ENCODE measurements at places on chromosomes 3 and 15.

DNA sequence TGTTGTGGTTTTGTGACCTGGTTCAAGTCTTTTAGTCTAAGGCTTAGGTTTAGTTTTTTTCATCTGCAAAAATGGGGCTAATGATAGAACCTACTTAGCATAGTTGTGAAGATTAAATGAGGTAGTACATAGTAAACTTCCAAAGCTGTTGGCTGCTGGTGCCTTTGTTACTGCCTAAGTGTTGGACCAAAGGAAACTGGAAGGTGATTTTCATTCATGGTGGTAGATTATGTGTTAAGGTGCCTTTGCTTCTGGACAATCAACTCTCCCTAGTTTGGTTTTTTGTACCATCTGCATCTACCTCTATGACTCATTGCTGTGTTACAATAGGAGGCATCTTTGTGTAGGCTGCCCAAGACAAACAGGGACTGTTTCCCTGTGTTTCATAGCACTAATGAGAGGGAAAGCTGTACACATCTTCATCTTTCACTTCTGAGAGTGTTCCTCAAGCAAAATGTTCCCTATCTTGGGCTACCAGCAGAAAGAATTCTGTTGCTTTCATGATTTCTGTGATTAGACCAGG, 3.2 kb downstream of the MAP2K1 start:
- no peak for DNase-seq

DNA sequence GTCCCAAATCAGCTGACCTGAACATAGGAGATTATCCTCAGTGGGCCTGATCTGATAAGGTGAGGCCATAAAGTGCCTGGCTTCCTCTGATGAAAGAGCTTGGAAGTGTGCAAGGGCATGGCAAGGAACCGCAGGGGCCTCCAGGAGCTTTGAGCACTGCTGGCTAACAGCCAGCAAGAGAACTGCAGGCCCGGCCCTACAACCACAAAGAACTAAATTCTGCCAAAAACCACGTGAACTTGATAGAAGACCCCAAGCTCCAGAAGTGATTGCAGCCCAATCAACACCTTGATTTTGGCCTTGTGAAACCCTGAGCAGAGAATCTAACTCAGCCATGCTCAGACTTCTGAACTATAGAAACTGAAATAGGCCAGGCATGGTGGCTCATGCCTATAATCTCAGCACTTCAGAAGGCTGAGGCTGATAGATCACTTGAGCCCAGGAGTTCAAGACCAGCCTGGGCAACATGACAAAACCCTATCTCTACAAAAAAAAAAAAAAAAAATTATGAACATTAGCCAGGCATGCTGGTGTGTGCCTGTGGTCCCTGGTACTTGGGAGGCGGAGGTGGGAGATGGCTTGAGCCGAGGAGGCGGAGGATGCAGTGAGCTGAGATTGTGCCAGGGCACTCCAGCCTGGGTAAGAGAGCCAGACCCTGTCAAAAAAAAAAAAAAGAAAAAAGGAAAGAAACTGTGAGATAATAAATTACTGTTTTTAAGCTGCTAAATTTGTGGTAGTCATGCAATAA, 7.7 kb upstream of the DIS3L start:
- no peak for DNase-seq

DNA sequence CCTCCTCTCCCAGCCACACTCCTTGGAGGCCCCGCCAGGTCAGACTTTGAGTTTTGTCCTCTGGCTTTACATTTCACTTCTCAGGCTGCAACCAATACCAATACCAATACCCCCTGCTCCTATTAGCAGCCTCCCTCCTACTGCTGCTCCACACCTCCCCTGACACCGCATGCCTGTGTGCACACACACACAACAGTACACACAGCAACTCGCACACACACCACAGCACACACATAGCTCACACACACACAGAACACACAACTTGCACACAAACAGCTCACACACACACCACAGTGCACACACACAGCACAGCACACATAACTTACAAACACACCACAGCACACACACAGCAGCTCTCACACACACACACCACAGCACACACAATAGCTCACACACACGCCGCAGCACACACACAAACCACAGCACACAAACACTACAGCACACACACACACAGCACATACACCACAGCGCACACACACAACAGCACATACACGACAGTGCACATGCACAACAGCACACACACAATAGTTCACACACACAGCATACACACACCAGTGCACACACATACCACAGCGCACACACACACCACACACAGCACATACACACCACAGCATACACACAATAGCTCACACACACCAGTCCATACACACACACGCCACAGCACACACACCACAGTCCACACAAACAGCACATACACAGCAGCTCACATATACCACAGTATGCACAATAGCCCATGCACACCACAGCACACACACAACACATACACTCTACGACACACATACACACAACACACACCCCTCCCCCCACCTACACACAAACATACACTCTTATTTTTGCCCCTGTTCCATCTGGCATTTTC, 204.7 kb downstream of the UACA start:
- no peak for DNase-seq

GRCh38 chr3:136186344-136186743, 9.8 kb downstream of the MSL2 start:
- DNase-seq, result peak; percentile 23

DNA sequence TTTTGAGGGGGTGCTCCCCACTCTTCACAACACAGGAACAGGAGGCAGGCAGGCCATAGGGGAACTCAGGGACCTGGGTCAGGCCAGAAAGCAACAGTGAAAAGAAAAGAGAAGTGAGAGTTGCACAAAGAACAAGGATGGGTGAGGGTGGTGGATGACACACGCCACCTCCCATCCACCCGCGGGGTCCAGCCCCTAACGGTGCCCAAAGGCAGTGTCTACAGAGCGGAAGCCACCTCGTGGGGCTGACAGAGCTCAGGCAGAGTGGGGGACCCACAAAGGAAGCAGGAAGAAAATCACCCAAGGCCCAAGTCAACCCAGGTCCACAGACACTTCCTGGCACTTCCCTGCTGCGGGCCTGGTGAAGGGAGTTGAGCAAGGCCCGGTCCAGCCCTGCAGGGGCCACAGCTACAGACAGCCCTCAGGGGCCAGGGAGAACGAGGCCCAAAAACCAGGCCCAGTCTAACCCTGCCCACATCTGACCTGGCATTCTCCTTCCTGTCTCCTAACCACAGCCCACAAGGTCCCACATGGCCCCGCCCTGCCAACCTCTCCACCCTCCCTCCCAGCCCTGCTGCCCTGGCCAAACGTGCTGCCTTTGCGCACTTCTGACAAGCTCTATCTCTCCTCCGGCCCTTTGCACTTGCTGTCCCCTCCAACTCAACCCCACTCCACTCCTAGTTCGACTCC, 5.9 kb downstream of the NUP210 start:
- peak; percentile 92 for DNase-seq

DNA sequence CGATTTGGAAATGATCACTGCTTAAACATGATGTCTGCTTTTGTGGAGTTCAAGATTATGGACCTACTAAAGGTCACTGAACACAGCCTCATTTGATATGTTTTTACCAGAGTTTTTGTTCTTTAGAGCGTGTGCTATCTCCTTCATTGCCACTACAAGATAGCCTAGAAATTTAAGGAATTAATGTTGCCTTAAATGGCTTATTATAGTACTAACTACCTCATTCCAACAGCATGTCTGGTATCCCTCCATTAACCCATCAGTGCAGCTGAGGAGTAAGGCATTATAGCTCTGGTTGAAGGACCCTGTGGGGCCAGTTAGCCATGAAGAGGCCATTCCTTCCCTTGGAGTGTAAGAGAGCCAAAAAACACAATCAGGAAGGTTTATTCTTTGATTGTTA, 2.3 kb upstream of the FAM43A start:
- DNase-seq, result no peak

DNA sequence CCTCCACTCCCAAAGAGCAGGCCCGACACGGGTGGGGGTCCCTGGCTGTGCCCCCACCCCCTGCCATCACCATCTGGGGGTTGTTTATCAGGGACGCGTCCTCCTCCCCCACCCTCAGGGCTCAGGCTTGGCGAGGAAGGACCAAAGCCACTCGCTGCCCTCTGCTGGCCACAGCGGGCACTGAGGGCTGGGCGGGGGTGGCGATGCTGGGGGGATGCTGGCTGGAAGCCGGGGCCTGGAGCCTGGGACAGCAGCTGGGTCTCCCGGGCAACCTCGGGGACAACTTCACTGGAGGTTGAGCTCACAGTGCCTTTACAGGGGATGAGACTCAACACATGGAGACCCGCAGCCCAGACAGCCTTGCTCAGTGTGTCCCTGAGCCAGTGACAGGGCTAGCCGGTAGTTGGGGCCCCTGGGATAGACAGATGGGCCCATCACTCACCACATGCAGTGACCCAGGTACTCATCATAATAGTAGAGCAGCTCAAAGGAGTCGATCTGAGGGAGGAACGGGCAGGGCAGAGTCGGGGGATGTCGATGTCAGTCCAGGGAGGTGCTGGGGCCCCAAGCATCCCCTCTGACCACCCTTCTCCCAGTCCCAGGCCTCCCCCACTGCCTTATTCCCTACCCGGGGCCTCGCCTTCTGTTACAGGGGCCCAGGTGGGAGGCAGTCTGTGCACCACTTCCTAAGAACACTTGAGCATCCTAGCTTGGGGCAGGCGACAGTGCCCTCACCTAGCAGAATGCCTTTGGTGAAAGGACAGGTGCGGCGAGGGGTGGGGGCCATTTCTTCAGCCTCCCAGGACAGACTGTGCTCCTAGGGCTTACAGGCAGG, 5.9 kb upstream of the CALML4 start:
- DNase-seq, result no peak

DNA sequence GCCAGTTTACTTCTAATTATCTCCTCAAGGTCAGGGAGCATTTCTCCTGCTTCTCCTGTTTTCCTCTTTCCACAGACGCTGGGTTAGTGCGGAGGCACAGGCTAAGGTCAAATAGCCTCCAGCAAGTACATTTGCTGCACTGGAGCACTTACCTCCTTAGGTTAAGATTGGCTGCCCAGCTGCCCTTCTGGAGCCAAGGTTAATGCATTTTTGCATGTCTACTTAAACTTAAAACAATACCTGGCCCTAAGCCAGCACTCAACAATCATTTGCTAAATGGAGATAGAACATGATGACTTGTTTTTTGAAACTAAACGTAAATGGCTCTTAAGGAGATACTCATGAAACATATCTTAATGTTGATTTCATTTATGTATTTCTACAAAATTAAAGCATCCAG, 83.5 kb downstream of the SSR3 start:
- no peak for DNase-seq

DNA sequence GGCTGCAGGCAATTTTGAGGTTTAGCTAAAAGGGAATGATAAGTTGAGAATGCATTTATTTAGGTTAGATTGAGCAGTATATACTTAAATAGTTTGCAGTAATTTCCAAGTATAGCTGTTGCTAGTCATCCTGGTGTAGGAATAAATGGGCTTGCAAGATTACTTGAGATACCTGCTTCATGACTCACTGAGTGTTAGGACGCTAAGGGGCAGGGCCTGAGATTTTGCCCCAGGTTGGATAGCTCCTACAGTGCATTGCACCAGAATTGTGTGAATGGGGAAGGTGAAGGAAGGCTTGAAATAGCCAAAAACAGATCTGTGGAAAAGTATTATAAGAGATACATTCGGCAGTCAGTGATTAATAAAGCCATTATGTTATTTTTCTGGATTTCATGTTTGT, 72.8 kb downstream of the KCNH8 start:
- DNase-seq, result no peak
